H1 (cell line): ENCODE measurements at places on chromosomes 16 and 17.

DNA sequence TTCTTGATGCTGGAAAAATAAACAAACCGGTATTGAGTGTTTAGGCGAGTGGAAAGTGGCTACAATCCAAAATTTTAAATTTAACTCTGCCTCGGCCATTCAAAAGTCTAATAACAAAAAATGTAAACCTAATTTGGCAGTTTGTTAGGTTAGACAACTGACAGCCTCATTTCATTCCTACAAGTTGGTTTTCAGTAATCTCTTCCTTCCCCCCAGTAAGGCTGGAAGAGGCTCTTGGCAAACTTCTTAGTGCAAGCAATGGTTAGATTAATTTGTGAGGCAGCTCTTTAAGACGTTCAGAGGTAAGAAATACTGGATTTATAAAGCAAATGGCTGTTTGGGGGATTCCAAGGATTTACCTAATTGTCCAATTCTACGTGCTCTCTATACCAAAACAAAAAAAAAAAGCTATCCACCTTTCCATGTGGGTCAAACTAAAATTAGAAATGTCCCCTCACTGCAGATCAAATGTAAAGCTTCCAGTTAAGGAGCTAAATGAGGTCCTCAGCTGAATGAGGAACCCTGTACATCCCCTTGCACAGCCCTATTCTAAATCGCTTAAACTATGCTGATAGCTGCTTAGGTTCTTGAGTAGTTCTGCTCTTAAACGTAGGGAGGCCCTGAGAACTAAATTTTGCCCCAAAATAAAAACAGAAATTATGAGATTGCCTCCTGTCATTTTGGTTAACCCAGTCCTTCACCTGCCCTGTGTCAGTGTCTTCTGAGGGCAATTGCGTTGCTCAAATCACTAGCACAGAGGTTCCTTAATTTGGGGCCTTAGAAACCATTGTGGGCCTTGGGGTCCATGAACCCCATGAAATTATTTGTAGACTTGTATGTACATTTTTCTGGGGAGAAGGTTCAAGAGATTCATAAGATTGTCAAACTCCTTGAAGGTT lies 2.9 kb downstream of the HEXIM1 start:
- H3K4me1 ChIP-seq: peaks cover 9% of the 10 kb centered on the region
- no peak for DNase-seq
- H3K36me3 ChIP-seq: no peaks in the 10 kb centered on the region
- no peak overlapping the region for H3K27ac ChIP-seq

DNA sequence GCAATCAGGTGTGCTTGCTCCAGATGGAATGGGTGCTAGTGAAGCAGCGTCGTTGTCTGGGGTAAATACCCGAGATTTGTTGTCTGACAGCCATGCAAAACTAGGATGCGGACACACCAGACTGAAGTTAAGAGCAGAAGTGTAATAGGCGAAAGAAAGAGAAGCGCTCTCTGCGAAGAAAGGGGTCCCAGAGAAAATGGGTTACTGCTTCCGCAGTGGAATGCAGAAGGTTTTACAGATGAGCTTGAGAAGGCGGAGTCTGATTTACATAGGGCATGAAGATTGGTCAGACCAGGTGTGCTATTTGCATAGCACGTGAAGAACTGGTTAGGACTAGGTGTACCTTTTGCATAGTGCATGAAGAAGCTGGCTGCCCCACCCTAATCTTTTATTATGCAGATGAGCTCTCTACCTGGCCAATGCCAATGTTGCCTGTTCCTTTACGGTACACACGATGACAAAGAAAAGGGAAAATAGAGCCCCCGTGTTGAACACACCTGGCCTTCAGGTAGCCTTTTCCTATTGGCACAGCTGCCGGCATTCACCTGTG lies 32.0 kb upstream of the SNN start:
- H3K36me3 ChIP-seq: no peaks in the 10 kb centered on the region
- H3K27ac ChIP-seq: peak overlapping the region; percentile 65; the same call in 1 of the 2 replicates
- H3K27me3 ChIP-seq: no peaks in the 10 kb centered on the region
- DNase-seq: peak; percentile 72
- peaks cover 24% of the 10 kb centered on the region for H3K4me1 ChIP-seq

GRCh38 chr16:19066988-19067348 lies 446 bp upstream of the COQ7 start:
- H3K4me3 ChIP-seq: peak overlapping the region; percentile 92; the same call in 1 of the 2 replicates
- H3K4me1 ChIP-seq: no peaks in the 10 kb centered on the region
- H3K27me3 ChIP-seq: no peaks in the 10 kb centered on the region
- no peak for DNase-seq
- H3K27ac ChIP-seq: no peak overlapping the region
- H3K36me3 ChIP-seq: no peaks in the 10 kb centered on the region

GRCh38 chr16:57244463-57244766 lies 644 bp upstream of the ARL2BP start:
- H3K36me3 ChIP-seq: no peaks in the 10 kb centered on the region
- no peak for DNase-seq
- H3K4me1 ChIP-seq: no peaks in the 10 kb centered on the region
- H3K27ac ChIP-seq: no peak overlapping the region
- peak overlapping the region; percentile 46 for H3K4me3 ChIP-seq

GRCh38 chr17:69232650-69233049 lies 4.0 kb upstream of the ABCA10 start:
- no peaks in the 10 kb centered on the region for H3K4me1 ChIP-seq
- no peak for DNase-seq
- H3K36me3 ChIP-seq: no peaks in the 10 kb centered on the region
- H3K27me3 ChIP-seq: no peaks in the 10 kb centered on the region

DNA sequence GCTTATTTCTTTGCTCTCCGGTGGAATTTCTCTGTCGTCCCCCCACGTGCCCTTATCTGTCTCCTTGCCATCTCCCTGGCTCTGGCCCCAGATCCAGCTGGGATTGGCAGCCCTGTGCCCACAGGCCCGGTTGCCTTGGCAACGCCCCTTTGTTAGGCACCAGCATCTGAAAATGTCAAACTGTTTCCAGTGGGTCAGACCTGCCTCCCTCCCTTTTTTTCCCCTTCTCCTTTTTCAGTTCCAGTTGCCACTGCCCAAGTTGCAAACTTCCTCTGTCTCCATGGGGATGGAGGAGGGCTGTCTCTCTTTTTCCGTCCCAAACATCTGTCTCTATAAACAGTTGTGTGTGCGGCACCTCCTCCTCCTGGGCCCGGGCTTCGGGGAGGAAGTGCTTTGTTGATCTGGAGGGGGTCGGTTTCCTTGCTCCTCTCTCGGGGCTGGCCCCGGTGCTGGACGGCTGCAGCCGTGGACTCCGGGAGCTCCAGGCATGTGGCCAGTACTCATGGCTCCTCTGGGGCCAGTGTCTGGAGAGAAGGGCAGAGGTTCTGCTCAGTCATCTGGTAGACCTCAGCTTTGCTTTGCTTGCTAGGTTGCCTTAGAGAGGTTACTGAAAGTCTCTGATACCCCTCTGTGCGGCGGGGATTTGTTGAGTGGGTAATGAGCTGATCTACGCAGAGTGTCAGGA lies 35.3 kb downstream of the SOCS3 start:
- no peak overlapping the region for H3K4me3 ChIP-seq
- H3K27me3 ChIP-seq: no peaks in the 10 kb centered on the region; the same call in 1 of the 2 replicates
- no peaks in the 10 kb centered on the region for H3K36me3 ChIP-seq
- no peak overlapping the region for H3K27ac ChIP-seq
- H3K4me1 ChIP-seq: peaks cover 23% of the 10 kb centered on the region

DNA sequence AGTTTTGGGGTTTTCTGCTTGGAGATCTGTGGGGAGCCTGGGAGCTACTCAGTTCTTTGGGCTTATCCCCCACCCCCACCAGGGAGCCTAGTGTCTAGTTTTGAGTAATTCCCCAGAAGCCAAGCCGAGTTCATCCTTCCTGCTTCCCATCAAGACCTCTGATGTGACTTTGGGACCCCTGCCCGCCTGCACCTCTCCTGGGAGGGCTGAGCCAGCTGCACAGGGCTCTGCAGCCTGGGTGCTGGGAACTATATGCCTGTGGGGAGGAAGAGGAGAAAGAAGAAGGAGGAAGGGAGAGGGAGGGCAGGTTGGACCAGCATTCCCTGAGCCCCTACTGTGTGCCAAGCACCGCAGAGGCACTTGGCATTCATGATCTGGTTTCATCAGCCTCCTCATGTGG lies 178.9 kb downstream of the TMEM132E start:
- H3K4me1 ChIP-seq: peaks cover 7% of the 10 kb centered on the region
- DNase-seq: no peak
- H3K36me3 ChIP-seq: no peaks in the 10 kb centered on the region
- H3K27ac ChIP-seq: no peak overlapping the region
- H3K27me3 ChIP-seq: no peaks in the 10 kb centered on the region

DNA sequence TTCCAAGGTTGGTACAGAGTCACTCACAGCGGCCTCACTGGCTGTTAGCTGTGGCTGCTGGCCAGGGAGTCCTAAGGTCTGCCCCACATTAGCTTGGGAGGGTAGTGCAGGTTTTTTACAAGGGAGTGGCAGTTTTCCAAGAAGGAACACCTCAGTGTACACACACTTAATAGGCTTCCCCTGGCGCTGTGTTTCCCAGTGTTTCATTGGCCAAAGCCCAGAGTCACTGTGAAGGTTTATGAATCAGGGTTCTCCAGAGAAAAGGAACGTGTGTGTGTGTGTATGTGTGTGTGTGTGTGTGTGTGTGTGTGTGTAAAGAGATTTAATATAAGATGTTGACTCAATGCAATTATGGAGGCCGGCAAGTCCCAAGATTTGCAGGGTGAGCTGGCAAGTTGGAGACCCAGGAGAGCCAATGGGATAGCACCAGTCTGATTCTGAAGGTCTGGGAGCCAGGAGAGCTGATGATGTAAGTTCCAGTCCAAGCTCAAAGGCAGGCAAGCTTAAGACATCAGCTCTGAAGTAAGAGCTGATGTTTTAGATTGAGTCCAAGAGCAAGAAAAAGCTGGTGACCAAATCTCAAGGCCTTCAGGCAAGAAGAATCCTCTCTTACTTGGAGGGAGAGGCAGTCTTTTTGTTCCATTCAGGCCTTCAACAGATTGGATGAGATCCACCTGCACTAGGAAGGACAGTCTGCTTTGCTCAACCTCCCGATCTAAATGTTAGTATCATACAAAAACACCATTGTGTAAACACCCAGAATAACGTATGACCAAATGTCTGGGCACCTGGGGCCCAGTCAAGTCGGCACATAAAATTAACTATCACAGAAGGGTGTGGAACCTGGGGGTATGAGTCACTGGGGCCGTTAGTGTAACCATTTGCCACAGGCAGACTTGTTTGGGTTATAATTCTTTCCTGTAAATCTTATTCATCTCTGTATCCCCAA lies 206.8 kb downstream of the PRKCA start:
- H3K27ac ChIP-seq: no peak overlapping the region
- no peaks in the 10 kb centered on the region for H3K36me3 ChIP-seq
- H3K4me3 ChIP-seq: no peak overlapping the region
- no peaks in the 10 kb centered on the region for H3K27me3 ChIP-seq
- H3K4me1 ChIP-seq: 0 out of 2 replicates have a peak, but pooled peaks cover 2% of the 10 kb centered on the region

DNA sequence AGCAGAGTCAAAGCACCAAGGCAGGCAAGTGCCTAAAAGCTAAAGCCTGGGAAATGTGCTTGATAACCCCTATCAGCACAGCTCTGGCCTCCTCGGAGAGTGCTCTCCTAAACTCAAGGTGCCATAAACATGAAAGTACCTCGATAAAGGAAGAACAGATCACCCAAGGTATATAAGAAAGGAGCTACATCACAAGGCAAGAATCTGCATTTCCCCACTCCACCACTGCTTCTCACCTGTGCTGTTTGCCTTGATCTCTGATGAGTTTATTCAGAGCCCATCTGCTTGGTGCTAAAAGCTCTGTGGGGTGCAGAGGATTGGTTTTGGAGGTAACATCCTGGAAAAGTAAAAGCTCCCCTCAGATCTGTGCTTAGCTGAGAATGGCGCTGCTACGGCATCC lies 449.5 kb upstream of the CDH5 start:
- H3K4me3 ChIP-seq: no peak overlapping the region
- no peak overlapping the region for H3K27ac ChIP-seq
- DNase-seq: no peak
- H3K27me3 ChIP-seq: peaks cover 2% of the 10 kb centered on the region; the same call in 1 of the 2 replicates

GRCh38 chr17:7478276-7479212 lies 887 bp downstream of the ZBTB4 start:
- no peaks in the 10 kb centered on the region for H3K27me3 ChIP-seq
- peak overlapping the region; percentile 50 for H3K4me3 ChIP-seq
- H3K4me1 ChIP-seq: peaks cover 28% of the 10 kb centered on the region

GRCh38 chr16:31005350-31006085 lies 4.9 kb downstream of the STX1B start:
- no peak overlapping the region for H3K4me3 ChIP-seq
- no peak for DNase-seq
- peaks cover 6% of the 10 kb centered on the region for H3K4me1 ChIP-seq
